ENCODE measurements at places on chromosomes 3 and 15.

DNA sequence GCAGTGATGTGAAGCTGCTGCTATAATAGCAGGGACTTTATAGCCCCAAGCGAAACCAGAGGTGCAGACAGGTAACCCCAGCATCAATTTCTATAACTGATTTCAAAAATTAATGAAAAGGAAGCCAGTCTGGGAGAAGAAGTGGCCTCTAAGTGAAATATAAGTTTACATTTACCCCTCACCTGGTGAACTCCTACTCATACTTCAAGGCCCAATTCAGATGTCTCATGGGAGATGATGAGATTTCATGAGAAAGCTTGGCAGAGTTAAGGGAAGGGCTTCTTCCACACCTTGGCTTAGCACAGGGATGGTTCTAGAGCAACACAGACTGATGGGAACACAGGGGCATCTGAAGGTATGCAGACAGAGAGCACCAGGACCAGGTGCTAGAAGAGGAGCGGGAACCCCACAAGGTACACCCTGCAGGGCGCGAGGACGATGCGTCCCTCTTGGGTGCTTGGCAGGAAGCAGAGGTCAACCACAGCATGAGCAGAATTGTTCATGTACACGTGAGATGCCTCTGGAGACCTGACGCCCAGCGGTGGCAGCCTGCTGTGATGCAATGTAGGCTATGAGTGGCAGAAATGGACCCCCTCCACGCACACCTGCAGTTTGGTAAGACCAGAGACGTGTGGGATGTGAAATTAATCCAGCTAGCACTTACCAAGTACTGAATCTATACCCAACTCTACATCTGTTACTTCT, 102.9 kb downstream of the SRGAP3 start:
- no peak for DNase-seq

GRCh38 chr3:109177908-109178307, 41.4 kb downstream of the C3orf85 start:
- no peak for DNase-seq

- DNase-seq, result peak; percentile 73
These were observed 50.3 kb upstream of the ATP13A3 start for GRCh38 chr3:194536871-194537637.

- no peak for DNase-seq
These were observed 5.0 kb upstream of the PRRT3 start for GRCh38 chr3:9957214-9957613.

Measured in NCI-H446 (cell line).